ENCODE measurements at places on chromosomes 5 and 9.

DNA sequence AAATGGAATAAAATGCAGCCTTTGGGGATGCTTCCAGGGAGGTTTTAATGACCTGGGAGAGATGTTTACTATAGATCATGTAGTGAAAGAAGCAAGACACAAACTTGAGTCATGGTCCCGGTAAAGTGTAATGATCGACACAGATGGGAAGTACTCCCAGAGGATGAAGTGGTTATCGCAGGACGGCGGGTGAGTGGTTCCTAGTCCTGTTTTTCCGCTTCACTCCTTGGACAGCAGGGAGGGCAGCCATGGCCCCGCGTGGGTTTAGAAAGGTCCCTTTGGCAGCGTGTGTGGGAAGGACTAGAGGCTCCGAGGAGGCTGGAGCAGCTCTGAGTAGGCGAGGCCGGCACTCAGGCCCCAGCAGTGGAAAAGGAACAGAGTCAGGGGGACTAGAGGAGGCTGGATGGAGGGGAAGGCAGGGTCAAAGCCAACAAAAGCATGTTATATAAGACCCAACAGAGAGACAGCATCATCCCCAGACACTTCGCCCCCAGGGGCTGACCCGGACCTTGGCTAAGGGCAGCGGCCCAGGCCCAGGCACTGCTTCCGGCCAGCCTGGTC is 49.2 kb upstream of the STXBP1 start:
- DNase-seq, result no peak

DNA sequence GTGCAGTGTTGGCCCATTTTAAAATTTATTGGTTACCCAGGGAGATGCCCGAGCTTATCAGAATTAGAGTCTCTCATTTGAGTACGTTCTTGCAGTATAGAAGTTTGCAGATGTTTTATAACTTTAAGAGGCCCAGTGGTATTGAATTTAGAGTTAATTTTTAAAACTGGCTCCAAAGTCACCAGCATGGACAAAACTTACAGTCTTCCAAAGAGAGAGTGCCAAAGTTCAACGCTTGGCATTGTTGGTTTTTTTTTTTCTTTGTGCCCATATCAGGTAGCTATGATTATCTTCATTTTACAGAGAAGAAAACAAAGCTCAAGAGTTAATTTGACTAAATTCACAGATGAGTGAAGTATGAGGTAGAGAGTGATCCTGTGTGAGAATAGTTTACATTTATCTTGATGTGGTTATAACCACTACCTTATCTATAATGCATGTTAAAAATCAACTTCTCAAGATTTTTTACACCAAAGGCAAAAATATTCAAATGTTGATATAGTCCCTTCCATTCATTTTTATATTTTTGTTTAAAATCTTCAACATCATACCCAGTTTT is 273.7 kb upstream of the DMRT1 start:
- no peak for DNase-seq

DNA sequence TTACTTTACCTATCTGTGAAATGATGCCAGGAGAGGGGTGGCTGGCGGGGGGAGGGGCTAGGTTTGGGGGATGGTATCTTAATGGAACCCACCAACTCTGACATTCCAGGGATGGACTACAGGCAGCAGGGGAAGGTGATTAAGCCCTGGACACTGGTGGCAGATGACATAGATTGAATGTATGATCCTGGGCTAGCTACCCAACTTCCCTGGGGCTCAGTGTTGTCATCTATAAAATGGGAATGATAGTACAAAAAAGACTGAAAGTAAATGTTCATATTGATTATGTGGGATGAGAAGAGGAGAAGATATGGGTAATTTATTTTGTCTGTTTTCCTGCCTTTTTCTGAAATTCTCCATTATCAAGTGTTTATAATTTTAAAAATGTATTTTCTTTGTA is 6.2 kb downstream of the CORO2A start:
- DNase-seq, result no peak

GRCh38 chr5:115579747-115580173 is 22.5 kb downstream of the TICAM2 start:
- no peak for DNase-seq

DNA sequence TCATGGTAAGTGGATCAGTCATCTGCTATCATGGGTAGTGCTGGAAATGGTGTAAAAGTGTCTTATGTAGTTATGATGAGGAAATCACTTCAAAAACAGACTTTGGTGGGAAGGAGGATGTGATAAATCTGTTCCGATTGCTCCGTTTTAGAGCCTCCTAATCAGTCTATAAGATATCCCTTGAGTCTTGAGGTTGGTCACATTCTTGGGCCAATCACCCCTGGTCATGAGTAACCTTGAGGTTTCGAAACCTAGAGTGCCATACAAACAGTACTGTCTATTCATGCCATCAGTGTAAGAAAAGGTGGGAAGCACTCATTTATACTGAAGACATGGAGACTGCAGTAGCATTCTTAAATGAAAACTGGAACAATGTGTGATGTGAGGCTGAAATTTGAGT is 45.8 kb downstream of the LRRTM2 start:
- no peak for DNase-seq

- no peak for DNase-seq
Observed at GRCh38 chr5:137594717-137595116, 95.6 kb upstream of the SPOCK1 start.

DNA sequence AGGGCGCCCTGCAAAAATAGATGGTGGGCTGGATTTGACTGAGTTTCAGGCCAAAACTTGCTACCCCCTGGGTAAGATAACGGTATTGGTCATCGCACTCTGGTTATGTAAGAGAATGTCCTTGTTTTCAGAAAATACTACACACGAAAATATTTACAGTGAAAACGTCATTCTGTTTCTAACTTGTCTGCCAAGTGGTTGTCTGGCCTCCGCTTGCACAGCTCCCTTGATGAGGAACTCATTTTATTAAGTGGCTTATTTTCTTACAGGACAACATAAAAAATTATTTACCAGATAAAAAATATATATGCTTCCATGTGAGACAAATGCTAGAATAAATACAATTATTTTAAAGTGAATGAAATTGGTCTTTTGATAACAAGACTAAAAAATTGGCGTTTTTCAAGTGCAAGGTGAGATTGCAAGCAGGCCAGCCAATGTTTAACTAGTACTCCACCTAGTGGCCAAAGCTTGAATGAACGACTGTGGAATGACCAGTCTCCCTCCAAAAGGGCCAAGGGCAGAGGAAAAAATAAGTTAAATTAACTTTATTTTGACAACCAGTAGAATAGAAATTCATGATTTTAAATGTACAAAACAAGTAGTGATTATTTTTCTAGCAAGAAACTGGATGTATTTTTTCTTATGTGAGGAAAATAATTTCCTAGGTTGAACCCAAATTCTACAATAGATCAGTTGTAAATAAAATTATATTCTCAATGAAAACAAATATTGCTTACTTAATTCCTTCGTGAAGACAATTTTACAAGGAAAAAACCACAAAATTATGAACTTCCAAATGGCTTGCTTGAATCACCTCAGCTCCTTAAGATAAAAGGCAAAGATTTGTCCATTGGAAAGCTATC is 93.2 kb downstream of the ZFAND5 start:
- peak; percentile 20 for DNase-seq

DNA sequence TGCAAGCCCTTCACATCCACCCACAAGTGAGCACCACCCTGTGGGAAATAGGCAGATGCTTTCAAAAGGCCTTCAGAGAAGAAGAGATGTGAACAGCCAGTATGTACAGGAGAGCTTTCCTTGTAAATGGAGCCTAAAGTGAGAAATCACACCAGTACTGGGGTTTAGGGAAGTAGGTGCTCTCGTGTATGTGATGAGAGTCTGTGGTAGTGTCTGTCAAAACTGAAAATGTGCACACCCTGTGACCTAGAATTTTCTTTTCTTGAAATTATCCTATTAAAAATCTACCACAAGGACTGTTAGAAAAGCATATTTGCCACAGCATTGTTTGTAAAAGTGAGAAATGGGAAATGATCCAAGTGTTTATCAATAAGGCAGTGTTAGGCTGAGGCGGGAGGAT is 16.6 kb downstream of the OTULINL start:
- no peak for DNase-seq

DNA sequence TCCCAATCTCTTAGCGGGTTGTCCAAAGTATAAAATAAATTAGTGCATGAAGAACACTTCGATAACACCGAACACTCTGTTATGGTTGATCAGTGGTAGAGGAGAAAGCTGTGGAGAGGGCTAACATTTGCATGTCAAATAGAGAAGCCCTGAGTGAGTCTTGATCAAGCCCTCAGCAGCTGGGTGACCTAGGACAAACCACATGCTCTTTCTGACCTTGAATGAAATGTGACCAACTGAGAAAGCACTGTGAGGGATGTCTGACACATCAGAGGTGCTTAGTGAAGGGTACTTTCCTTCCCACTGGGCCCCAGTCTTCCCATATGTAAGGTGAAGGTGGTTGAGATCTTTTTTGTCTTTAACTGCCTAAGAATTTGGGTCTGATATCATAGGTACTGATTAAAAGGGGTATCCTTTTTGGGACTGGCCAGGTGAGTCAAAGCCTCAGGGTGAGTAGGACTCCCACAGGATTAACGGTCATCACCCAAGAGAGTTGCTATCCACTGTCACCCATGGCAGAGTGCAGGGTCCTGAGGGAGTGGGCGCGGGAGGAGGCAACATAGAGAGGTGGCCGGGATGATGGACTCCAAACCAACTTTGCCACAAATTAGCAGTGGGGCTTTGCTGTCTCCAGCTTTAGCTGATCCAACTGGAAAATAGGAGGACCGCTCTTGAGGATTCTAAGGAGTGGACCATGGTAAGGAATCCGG is 53.5 kb downstream of the KIF4B start:
- DNase-seq, result no peak

DNA sequence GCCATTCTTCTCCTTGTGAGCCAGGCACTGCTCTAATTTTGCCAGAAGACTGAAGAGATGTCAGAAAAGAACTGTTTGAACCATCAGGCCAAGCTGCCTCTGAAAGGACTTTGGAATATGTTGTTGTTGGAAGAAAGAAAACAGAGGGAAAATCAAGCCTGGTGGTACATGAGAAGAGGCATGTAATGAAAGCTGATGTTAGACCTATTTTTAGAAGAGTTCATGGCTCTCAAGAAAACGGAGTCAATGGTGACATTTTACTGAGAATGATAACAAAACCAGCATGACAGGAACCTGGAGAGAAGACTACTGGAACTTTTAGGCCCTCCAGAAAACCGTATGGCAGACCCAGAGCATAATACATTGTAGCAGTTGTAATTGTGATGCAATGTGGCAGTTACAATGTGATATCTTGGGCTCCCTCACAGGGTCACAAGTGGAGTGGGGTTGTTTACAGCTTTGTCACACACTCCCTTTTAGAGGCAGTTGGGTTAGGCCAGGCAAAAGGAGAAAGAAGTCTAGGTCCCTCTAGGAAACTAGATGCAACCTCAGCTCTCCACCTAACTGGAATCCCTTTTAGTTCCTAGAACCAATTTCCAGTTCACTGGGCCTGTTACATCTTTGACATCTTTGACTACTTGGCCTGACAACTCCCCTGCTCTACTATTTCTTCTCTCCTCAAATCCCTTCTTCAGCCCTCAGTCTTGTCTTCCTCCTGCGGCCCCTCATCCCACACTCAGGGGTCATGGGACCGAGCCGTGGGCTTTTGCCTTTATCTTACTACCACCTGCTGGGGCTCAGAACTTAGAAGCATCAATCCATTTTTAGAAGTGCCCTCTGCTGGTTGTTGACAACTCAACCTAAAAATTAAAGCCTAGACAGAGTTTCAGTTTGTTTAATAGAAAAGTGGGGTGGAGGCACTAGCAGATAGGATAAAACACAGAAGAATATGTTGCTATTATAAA is 61.2 kb upstream of the JAK2 start:
- no peak for DNase-seq

- no peak for DNase-seq
Observed at GRCh38 chr9:13750061-13750460, 470.6 kb upstream of the MPDZ start.

- no peak for DNase-seq
Observed at GRCh38 chr9:128683340-128684064, 5.5 kb upstream of the SET start.

DNA sequence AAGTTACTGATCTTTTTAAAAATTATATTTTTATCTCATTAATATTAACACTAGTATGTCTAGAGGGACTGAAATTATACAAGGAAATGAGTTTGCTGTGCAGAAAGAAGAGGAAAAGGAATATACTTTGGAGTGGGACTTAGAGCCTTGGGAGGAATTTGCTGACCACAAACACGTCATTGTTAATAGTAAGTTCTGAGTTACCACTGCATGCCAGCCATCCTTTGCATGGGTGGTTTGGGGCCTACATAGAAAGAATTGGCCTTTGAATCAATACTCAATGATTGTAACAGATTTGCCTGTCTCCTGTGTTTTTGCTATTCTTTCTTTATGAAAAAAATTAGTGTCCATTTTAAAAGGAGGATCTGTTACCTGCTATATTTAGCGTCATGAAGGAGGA is 232.6 kb upstream of the TNC start:
- DNase-seq, result no peak

GRCh38 chr5:72654231-72654630 is 147.0 kb upstream of the ZNF366 start:
- DNase-seq, result no peak

GRCh38 chr9:134186471-134187109 is 22.2 kb upstream of the RNU6ATAC start:
- no peak for DNase-seq

- no peak for DNase-seq
Observed at GRCh38 chr5:23445573-23445972, 61.8 kb upstream of the PRDM9 start.

GRCh38 chr5:39192450-39193160 is 26.8 kb downstream of the FYB1 start:
- DNase-seq, result no peak

GRCh38 chr5:107364443-107365319 is 306.1 kb downstream of the EFNA5 start:
- DNase-seq, result no peak
